ENCODE measurements at places on chromosomes 16 and 17. TPM values are rescaled to one million over a fixed set of nuclear protein-coding genes. Genes with fewer than 3 reads are reported as not detected.

The UBE2O gene
- total RNA-seq = 30.7 TPM

The KCNG4 gene
- not detected for total RNA-seq

The CPPED1 gene
- total RNA-seq = 17.8 TPM

The TMEM94 gene
- total RNA-seq = 71.2 TPM

The FOXJ1 gene
- 0.13 TPM for total RNA-seq

The PLK1 gene
- total RNA-seq = 17.8 TPM

The TBC1D3I gene
- total RNA-seq = 0.42 TPM
